ENCODE measurements at places on chromosomes 6 and 20. TPM values are rescaled to one million over a fixed set of nuclear protein-coding genes. Genes with fewer than 3 reads are reported as not detected.

DNA sequence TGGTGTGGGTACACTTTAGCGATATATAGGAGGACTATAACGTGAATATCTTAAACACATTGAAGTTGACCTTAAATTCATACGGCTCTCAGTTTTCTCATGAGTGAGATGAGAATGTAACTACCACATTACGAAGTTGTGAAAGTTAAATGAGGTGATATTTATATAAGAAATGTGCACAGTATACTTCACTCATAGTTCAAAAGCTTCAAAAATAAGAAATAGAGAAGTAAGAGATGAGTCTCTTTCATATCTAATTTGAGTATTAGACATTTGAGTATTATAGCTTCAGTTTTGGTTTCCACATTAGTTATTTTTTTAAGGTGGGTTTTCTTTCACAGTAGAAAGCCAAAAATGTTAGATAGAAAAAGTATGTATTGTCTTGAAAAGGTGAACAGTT, 183.3 kb downstream of the NKAIN2 start:
- H3K4me1 ChIP-seq: no peaks in the 10 kb centered on the region
- DNase-seq: no peak
- H3K27ac ChIP-seq: no peak overlapping the region
- no peaks in the 10 kb centered on the region for H3K27me3 ChIP-seq

- DNase-seq: no peak
- no peak overlapping the region for H3K4me3 ChIP-seq
- no peaks in the 10 kb centered on the region for H3K27me3 ChIP-seq
- no peaks in the 10 kb centered on the region for H3K4me1 ChIP-seq
- peaks cover 13% of the 10 kb centered on the region for H3K36me3 ChIP-seq
Observed at GRCh38 chr6:144785056-144785455, 499.9 kb downstream of the UTRN start.

- H3K36me3 ChIP-seq: no peaks in the 10 kb centered on the region
- no peaks in the 10 kb centered on the region for H3K4me1 ChIP-seq
- H3K4me3 ChIP-seq: no peak overlapping the region
- H3K27ac ChIP-seq: no peak overlapping the region
- H3K27me3 ChIP-seq: peaks cover 60% of the 10 kb centered on the region
Observed at GRCh38 chr20:63246490-63247288, 7.6 kb downstream of the NKAIN4 start.

DNA sequence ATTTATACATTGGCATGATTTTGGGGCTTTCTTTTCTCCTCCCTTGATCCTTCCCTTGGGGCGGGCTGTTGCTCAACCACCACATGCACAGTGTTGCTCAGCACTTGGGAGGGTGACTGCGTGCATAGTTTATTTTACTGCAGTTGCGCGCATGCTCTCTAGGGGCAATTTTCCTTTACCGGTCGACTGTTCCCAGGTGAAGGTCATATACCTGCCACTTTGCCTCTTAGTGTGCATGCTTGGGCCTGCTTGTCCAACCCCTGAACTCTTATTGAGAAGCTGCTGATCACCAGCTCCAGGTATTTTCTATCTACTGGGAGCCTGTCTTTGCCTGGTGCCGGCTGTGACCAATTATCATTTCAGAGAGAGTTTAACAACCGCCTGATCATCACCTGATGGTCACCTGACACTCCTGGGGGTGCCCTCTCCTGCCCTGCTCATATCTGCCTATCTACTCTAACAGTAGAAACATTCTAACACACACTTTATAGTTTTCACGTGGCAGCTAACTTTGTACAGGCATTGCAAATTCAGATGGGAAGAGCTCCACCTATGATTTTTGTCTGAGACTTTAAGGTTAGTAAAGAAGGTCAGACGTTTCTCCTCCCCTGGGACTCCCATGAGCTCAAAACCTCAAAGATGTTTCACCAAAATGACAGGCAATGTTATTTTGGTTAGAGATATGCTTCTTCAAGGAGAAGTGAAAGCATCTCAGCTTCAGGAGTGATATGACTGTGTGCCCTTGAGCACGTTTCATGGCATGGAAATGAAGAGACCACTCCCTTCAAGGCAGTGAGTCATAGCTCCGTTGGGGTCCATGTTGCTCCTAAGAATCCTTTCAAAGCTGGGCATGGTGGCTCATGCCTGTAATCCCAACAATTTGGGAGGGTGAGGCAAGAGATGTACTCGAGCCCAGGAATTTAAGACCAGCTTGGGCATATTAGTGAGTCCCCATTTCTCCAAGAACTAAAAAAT, 227.5 kb upstream of the MYLIP start:
- H3K27ac ChIP-seq: no peak overlapping the region
- H3K4me1 ChIP-seq: peaks cover 14% of the 10 kb centered on the region
- no peak for DNase-seq
- no peak overlapping the region for H3K4me3 ChIP-seq

Gene FIG4
- 7.9 TPM for total RNA-seq

GRCh38 chr6:63609231-63609630, 26.4 kb upstream of the PHF3 start:
- H3K27ac ChIP-seq: no peak overlapping the region
- no peak overlapping the region for H3K4me3 ChIP-seq
- H3K36me3 ChIP-seq: no peaks in the 10 kb centered on the region

Gene UST
- 17.1 TPM for total RNA-seq

Gene GPX5
- total RNA-seq: not detected

DNA sequence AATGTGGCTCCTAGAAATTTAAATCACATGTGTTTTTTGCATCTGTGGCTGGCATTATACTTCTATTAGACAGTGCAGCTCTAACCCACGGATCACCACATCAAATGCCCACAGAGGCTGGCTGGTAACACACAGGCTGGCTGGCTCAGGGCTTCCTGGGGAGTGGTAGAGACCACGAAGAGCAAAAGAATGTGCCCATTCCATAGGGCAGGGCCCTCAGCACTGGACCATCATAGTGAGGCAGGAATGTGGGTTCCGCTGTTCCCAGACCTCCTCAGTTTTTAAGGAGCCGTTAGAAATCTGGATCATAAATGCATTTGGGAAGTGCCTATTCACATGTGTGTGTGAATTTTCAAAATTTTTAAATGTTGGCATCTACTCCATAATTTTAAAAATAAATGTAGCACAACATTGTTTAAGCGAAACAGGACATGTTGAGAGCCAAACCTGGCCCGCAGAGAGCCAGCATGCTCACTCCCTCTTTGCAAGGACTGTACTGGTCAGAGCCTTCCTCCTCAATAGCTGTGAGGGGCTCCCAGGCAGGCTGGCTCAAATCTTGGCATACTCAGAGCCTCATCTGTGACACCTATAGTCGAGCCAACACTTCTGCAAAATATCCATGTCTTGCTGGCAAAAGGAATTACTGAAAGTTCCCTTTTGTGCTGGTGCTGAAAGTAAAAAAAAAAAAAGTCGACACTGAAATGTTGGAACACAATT, 190.5 kb downstream of the FNDC1 start:
- H3K4me3 ChIP-seq: no peak overlapping the region
- H3K27me3 ChIP-seq: no peaks in the 10 kb centered on the region

GRCh38 chr20:17659801-17660200, 22.2 kb downstream of the RRBP1 start:
- H3K27ac ChIP-seq: no peak overlapping the region
- no peaks in the 10 kb centered on the region for H3K27me3 ChIP-seq
- H3K36me3 ChIP-seq: peaks cover 22% of the 10 kb centered on the region
- peaks cover 26% of the 10 kb centered on the region for H3K4me1 ChIP-seq
- no peak overlapping the region for H3K4me3 ChIP-seq
- DNase-seq: no peak

DNA sequence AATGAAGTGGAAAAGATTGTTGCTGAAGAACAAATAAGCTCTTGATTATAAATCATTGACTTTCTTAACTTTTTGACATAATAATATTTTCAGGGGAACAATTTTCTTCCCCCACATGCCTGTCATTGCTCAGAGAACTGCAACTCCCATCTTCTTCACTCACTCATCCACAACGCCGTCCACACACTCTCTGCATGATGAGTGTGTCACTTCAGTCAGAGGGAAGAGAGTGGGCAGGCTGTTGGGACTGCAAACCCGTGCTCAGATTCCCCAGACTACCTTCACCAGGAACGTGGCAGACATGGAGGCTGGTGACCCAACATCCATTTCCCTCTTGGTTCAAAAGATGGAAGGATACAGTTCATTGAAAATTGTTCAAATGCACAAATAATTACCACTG, 650.8 kb downstream of the PRKN start:
- H3K4me3 ChIP-seq: no peak overlapping the region
- DNase-seq: no peak
- no peaks in the 10 kb centered on the region for H3K36me3 ChIP-seq
- H3K27ac ChIP-seq: no peak overlapping the region

DNA sequence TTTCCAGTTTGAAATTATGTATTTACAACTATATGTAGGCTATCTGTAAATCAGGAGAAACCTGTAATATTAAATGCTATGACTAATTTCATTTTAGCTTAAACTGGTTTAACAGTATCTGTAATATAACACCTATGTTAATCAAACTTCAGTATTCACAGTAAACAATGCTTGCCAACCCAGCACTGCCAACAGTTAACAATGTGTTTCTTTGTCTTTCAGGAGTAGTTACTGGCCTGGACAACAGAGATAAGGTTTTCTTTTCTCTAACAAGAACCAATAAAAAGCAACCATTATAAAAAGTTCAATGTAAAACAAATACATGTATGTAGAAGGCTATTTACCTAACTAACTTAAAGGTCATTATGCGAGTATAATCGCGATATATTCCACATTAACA, 158.8 kb downstream of the CDK19 start:
- H3K27me3 ChIP-seq: no peaks in the 10 kb centered on the region
- no peaks in the 10 kb centered on the region for H3K36me3 ChIP-seq
- peaks cover 7% of the 10 kb centered on the region for H3K4me1 ChIP-seq
- DNase-seq: no peak

DNA sequence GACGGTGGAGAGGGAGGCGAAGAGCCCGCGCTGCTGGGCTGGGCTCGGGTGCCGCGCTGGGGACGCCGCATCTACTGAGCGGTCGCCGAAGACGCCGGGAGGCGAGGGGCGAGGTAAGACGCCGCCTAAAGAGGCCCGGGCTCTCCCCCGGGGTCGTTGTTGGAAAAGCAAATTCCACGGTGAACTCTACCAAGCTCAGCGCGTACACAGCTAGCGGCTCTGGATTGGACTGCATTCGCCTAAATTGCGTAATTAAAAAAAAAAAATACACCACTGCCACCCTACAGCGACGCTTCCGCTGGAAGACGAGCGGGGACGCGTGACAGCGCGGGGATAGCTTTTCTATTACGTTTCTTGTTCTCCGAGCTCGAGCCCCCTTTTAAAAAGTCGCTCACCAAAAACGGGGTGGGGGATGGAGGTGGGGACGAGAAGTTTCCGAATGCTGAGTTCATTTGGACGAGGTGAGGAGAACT, 92.0 kb upstream of the PRDM1 start:
- H3K27me3 ChIP-seq: no peaks in the 10 kb centered on the region
- no peak for DNase-seq
- peaks cover 25% of the 10 kb centered on the region for H3K4me1 ChIP-seq
- H3K27ac ChIP-seq: peak overlapping the region; percentile 94
- no peaks in the 10 kb centered on the region for H3K36me3 ChIP-seq
- H3K4me3 ChIP-seq: peak overlapping the region; percentile 61

DNA sequence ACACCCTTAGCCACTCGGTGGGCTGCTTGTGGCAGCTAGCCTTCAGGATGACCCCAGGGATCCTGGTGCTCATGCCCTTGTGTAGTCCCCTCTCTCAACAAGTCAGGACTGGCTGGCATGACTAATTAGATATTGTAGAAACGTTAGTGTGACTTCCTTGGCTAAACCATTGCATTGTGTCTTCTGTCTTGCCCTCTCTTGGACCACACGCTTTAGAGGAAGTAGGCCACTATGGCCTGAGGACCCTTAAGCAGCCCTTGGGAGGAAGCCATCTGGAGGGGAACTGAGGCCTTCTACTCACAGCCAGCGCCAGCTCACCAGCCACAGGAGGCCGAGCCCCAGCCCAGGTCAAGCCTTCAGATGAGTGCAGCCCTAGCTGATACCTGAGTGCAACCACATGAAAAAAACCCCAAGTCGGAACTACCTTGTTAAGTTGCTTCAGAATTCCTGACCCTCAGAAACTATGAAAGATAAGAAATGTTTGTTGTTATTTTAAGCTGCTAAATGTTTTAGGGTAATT, 10.1 kb downstream of the ANGPT4 start:
- no peaks in the 10 kb centered on the region for H3K36me3 ChIP-seq
- H3K4me3 ChIP-seq: no peak overlapping the region
- no peaks in the 10 kb centered on the region for H3K27me3 ChIP-seq
- no peak overlapping the region for H3K27ac ChIP-seq

DNA sequence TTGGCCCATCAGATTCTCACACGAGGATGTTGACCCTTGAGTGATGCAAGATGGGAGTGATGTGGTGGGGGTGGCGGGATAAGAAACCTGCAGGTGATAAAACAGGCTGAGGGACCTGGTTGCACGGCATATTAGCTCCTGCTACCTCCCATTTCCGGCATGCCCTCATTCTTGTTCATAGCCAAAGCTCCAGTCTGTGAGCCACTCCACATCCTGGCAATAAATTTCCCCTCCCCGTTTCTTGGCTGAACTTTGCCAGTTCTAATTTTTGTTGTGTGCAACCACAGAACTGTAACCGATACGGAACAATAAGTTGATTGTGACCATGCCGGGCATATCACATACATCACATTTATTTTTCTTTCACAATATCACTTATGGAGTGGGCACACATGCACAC, 41.6 kb upstream of the NFATC2 start:
- H3K4me1 ChIP-seq: no peaks in the 10 kb centered on the region
- no peak for DNase-seq
- H3K27ac ChIP-seq: no peak overlapping the region
- no peaks in the 10 kb centered on the region for H3K27me3 ChIP-seq
- no peaks in the 10 kb centered on the region for H3K36me3 ChIP-seq
- no peak overlapping the region for H3K4me3 ChIP-seq

Gene RCAN2
- 13.8 TPM for total RNA-seq

GRCh38 chr6:140370976-140371870, 996.8 kb upstream of the CITED2 start:
- H3K4me3 ChIP-seq: no peak overlapping the region
- no peaks in the 10 kb centered on the region for H3K36me3 ChIP-seq
- H3K27ac ChIP-seq: no peak overlapping the region
- no peaks in the 10 kb centered on the region for H3K4me1 ChIP-seq

Gene TENT5A
- total RNA-seq: 31.1 TPM

DNA sequence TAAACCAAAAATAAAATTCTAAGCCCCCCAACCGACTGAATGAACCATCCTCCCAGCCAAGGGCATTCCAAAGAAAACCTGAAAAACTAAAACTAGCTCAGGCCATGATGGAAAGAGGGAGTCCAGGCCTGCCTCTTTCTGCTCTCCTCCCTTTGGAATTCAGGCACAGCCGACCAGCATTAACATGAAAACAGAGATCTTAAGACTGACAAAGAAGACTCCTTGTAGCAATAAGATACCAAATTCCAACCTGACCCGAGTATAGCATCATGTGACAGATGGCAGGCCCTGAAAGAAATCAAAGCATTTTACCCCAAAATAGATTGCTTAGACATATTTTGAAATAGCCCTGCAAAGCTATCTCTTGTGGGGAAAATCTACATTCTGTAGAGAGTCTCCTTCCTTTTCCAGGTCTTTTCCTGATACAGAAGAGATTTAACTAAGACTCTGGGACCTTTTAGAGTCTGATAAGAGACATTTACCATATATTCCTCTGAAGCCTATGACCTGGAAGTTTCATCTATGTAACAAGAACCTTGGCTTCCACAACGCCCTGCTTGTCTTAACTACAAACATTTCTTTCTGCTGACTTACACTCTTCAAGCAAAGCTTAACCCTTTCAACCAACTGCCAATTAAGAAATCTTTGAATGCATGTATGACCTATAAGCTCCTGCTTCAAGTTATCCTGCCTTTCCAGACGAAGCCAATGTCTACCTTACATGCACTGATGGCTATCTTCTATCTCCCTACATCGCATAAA, 22.2 kb upstream of the TXLNB start:
- no peak overlapping the region for H3K4me3 ChIP-seq
- DNase-seq: no peak
- H3K4me1 ChIP-seq: no peaks in the 10 kb centered on the region
- H3K27ac ChIP-seq: no peak overlapping the region
- no peaks in the 10 kb centered on the region for H3K36me3 ChIP-seq
- no peaks in the 10 kb centered on the region for H3K27me3 ChIP-seq

Data from suprapubic skin (tissue), 4 donors.